ENCODE measurements at places on chromosomes 12 and 14.

GRCh38 chr12:128671528-128672042 is 152.2 kb downstream of the SLC15A4 start:
- DNase-seq: no peak

- peak; percentile 5 for DNase-seq
These were observed 40.2 kb downstream of the CYP46A1 start for GRCh38 chr14:99724196-99724891.

DNA sequence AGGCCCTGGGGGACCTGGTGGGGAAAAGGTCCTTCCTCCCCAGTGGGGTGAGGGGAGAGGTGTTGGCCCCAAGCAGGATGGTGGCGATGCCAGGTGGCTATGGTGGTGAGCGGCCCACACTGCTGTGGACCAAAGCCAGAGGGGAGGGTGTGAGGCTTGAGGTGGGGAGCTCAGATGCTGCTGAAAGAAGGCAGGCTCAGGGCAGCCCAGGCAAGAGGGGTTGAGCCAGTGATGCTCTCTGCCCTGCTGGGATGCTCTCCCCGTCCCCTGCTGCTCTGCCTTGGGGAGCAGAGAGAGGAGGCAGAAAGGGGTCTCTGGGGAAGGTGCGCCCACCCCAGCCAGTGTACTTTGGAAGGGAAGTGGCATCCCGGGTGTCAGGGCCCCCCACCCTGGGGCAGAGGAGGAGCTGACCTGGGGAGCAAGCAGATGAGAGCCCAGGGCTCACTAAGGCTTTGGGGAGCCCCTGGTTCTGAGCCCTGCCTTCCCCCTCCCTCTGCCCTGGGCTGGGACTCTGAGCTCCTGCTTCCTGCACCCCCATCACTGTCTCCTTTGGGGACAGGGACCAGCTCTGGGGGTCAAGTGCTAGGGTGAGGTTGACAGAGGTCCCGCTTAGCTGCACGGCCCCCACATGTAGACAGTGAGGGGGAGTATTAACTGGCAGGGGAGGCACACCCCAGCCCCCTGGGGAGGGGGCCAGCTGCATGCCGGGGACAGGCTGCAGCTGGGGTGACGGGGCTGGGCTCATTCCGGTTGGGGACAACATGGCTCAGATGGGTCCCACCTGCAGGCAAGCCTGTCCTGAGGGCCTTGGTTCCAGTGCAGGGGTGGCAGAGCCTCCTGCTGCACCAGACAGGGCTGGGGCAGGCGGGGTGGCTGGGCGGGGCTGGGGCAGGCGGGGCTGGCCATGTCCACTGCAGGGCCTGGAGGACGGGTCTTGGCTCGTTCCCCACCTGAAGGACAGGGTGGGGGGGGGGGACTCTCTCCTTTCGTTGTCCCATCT is 124.4 kb downstream of the KIF26A start:
- DNase-seq: no peak

DNA sequence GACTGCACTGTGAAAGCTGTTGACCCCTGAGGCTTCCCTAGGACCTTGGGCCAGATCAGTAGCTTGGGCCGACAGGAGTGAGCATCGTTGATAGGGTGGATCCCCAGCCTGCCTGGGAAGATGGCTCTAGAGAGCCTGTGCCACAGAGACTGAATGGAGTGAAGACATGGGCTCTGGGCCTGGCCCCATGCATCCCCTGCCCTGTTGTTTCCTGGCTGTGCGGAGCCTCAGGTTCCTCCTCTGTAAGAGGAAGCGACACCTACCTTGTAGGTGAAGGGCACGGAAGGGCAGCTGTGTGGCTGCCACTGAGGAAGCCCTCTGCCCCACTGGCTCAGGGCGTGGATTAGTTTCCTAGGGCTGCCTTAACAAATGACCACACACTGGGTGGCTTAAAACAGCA is 23.9 kb downstream of the PLEKHG3 start:
- DNase-seq: no peak

- DNase-seq: no peak
These were observed 18.5 kb downstream of the KRT7 start for GRCh38 chr12:52251367-52252051.

- no peak for DNase-seq
These were observed 6.5 kb downstream of the GLRX5 start for GRCh38 chr14:95541346-95541745.
